Astrocyte of the cerebellum (primary cell): ENCODE measurements at places on chromosomes 3 and 15.

DNA sequence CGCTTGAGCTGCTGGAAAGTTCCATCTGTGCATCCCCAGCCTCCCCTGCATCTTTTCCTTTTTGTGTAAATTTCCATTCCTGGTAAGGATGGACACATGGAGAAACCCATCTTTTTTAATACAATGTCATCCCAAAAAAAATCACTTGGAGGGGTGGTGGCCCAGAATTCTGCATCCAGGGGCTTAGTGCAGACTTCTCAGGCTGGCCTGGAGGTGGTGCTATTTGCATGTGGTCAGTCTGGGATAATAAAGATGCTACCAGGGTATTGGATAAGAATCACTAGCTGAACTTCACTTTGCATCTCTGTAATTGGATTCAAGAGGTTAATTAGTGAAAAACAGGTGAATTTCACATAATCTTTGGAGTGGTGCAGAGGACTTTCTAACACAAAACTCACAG lies 1.8 kb upstream of the ZSCAN2 start:
- peak; percentile 34 for DNase-seq

GRCh38 chr15:91897585-91898372 lies 44.3 kb downstream of the SLCO3A1 start:
- DNase-seq: no peak

DNA sequence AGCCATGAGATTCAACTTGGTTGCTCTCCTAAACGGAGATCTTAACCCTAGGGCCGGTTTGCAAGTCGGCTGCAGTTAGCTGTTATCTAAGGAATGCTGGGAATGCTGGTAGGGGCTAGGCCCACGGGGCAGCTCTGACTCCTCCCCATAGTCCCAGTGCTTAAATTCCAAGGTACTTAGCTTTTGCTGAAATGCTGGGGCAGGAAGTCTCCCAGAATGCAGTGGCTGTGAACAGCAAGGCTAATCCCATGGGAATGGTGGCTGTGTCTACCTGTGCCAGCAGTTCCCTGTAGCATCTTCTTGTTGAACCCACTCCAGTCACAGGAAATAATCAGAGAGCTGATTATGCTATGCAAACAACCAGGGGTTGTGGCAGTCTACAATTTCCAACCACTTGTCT lies 102.5 kb upstream of the TJP1 start:
- peak; percentile 40 for DNase-seq

DNA sequence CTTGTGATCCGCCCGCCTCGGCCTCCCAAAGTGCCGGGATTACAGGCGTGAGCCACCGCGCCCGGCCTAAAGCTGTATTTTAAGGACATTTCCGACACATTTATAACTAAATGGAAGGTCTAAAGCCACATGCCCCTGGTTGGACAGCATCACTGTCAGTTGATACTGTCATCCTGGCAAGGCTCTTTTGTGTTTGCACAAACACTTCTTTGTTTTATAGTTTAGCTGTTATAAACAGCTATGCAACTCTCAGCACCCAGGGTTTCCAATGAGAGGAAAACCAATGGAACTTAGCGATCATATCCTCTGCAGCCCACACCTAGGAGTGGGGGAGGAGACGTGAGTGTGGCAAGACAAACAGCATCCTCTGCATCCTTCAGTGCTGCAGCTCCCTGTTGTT lies 19.7 kb downstream of the NIPA1 start:
- DNase-seq: no peak

DNA sequence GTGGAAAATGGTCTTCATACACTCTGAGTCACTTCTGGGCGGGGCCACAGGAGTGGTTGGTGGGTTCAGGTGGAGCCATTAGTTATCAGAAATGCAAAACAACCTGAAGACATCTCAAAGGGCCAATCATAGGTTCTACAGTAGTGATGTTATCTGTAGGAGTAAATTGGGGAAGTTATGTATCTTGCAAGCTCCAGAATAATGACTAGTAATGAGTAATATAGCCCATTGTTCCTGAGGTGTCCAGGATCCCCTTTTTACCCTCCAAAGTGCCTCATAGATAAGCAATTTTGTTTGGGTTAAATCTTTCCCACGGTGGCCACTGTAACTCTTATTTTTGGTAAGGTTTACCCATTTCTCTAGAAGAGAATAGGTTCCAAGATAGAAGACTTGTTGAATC lies 91.7 kb downstream of the PIK3R4 start:
- DNase-seq: no peak

DNA sequence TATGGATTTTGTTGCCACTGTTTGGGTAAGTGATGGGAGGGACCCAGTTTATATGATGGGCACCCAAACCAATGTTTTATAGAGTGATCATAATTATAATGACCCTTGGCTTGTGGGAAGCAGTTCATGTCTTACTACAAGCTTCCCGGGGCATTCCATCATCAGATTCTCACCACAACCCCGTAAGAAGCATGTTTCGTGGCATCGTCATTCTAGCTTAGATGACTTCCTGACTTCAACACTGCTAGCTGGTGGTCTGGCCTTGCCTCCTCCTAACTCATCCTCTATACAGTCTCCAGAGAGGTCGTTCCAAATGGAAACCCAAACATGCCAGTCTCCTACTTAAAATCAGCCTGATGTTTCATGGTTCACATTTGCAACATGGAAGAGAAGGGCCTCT lies 226.9 kb downstream of the ADAMTS9 start:
- peak; percentile 65 for DNase-seq
